NCI-H82 (cell line): ENCODE measurements at places on chromosomes 1 and 21.
A peak's percentile ranks its signal among the peaks of the same experiment; 100 is the strongest.

DNA sequence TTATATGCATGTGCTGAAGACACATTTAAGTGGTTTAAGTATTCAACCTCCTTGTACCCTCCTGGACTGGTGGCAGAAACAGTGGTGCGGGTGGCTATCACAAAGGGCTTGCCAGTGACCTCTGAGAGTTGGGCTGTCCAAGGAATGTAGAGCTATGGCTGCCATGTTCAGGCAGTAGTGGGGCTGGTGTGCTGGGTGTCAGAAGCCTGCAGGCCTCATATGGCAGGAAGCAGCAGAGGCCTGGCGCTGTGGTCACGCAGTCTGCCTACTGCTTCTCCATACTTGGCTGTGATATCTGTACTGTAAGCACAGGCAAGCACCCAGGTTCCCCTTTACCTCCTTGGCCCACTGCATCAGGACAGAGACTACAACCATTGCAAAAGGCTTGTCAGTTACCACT is 870.0 kb downstream of the LRRIQ3 start:
- DNase-seq = no peak

GRCh38 chr1:182237329-182237728 is 154.3 kb downstream of the GLUL start:
- no peak for DNase-seq

- DNase-seq = peak; percentile 84
These were observed 149.4 kb upstream of the LMO4 start for GRCh38 chr1:87179076-87179810.

DNA sequence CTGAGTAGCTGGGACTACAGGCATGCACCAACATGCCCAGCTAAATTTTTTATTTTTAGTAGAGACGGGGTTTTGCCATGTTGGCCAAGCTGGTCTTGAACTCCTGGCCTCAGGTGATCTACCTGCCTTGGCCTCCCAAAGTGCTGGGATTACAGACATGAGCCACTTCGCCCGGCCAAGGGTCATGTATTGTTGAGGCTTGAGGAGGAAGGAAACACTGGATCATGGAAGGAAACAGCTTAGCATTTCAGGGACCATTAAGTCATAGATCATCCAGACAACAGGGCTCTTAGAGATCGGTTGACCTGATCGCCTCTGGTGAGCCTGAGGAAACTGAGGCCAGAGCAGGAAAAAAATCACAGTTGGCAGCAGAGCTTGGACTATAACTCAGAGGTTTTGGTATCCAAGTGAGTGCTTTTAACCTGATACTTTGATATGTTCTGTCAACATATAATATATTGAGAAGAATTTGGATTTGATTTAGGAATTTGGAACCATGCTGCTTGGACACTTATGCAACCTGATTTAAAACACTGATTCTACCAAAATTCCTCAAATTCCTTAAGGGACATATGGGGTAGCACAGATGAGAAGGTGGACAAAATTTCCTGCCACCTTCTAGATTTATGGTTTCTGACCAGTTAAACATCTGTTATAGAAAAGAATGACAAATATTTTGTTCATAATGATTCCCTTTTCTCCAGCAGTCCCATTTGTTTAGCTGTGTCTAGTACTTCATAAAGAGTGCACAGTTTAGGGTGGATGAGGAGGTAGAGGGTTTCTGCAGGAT is 13.1 kb upstream of the BMP8A start:
- DNase-seq = no peak

DNA sequence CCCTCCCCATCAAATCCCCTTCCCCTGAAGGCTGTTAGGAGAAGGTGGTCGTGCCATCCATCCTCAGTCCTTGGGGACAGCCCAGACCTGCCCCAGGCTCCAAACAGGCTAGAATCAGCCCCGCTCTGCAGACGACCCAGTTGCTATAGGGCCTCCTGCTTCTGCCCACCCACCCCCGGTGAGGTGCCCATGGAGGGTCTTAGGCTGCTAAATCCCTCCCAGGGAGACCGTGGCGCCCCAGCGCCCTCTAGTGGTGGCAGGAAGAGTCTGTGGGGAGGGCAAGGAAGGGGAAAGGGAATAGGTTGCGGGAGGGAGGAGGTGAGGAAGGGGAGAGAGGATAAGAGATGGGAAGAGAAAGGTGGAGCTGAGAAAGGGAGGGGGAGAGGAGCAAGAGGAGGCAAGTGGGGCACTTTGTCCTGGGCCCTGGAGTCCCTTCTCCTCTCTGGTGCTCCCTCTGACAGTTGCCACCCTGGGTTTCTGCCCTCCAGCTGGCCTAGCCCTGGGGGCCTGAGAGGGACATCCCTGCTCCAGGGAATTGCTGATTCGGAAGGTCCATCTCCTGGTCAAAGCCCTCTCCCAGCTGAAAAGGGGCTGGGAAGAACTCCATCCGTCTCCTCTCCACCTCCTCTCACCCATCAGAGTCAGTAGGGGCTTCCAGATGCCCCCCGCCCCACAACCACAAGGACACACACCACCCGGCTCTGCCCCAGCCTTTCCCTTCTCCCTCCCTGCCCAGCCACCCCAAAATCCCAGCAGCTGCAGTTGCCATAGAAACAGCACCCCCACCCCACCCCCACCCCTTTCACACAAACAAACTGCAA is 55.4 kb downstream of the CAMK2N1 start:
- peak; percentile 82 for DNase-seq

- no peak for DNase-seq
These were observed 7.8 kb downstream of the KCNJ10 start for GRCh38 chr1:160062230-160062532.

DNA sequence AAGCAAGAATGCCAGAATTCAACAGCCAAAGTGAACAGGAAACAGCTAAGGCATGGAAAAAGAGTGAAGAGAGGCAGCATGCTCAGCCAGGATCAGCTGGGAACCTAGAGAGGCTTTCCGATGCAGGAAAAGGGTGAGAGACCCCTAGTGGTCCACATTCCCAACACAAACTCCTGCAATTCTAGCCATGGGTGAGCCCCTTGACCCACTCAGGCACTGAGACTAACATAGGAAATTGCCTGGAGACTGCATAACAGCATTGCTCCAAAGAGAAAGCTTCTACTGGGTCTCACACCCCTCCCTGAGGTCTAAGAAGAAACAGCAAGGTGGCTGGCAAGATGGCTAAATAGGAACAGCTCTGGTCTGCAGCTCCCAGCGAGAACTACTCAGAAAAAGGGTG is 123.2 kb downstream of the LHX8 start:
- peak; percentile 22 for DNase-seq

GRCh38 chr1:11530731-11531311 is 51.9 kb downstream of the DISP3 start:
- no peak for DNase-seq

GRCh38 chr1:231153726-231154125 is 8.1 kb upstream of the TRIM67 start:
- DNase-seq = no peak

DNA sequence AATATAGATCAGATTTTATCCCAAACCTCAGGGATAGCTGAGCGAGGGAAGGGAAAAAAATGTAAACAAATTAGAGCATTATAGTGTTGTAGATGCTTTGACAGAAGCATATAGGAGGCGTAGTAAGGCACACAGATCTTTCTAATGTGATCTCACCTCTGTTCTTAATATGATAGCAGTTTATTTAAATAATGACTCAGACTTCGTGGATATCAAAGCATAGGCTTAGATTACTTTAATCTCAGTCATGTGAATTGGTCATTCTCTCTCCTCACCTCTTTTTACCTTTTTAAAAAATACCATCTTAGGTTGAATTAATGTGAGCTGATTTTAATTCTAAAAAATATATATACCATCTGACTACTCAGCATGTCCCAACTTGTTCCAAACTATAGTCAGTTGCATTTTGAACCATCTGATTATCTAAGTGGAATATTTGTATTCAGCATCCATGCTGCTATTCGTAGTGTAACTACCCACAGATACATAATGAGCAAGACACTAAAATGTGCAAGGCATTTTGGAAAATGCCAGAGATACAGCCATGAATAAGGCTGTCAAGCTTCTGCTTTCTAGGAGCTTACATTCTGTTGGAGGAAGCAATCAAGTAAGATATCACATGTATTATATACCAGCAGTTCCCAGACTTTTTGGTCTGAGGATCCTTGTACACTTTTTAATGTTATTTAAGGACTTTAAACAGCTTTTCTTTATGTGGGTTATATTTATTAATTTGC is 76.7 kb downstream of the OSBPL9 start:
- DNase-seq = no peak

GRCh38 chr1:162009501-162010174 is 14.0 kb downstream of the OLFML2B start:
- DNase-seq = no peak

GRCh38 chr1:223653015-223653414 is 12.5 kb downstream of the CAPN8 start:
- DNase-seq = no peak

DNA sequence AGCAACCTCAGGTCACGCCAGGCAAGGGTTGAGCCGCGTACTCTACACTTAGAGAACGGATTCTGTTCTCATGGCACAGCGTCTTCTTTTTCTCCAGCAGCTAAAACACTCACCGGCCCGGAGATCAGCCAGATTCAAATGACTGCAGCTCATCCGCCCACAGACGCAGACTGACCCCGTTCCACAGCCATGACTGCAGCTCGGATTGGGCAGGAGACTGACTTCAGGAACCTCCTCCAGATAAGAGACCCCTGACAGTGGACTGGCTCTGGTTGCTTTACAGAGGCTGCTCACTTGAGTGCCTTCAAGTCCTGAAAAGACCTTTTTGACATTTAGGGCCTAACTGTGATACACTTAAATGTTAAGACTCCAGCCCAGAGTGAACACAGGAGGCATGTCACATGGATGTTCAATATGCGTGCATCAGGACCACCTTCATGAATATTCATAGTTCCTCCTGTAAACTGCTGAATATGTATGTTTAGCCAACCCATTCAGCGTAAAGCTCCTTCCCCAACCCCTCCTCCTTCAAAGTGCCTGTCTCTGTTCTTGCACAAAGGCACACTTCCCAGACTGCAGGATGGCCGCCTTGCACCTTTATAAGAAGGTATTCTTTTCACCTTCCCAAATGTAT is 42.6 kb downstream of the BACE2 start:
- DNase-seq = no peak

- no peak for DNase-seq
These were observed 357 bp upstream of the TXLNA start for GRCh38 chr1:32179193-32179442.

DNA sequence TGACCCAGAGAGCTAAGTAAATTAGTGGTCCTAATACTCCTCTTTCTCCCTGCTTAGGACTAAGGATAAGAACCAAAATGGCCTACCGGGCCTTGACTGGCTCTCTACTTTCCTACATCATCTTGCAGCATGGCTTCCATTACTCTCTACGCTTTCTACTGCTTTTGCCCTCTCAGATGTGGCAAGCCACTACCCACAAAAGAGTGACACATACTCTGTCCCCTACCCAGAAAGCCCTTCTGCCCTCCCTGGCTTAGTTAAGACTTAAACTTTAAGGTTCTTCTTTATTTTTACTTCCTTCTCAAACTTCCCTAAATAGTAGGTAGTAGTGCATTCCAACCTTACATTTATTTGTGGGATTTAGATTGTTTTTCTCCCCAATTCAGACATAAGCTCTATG is 228.1 kb downstream of the TPR start:
- DNase-seq = no peak

- DNase-seq = no peak
These were observed 68.5 kb downstream of the RGS2 start for GRCh38 chr1:192877283-192877886.

DNA sequence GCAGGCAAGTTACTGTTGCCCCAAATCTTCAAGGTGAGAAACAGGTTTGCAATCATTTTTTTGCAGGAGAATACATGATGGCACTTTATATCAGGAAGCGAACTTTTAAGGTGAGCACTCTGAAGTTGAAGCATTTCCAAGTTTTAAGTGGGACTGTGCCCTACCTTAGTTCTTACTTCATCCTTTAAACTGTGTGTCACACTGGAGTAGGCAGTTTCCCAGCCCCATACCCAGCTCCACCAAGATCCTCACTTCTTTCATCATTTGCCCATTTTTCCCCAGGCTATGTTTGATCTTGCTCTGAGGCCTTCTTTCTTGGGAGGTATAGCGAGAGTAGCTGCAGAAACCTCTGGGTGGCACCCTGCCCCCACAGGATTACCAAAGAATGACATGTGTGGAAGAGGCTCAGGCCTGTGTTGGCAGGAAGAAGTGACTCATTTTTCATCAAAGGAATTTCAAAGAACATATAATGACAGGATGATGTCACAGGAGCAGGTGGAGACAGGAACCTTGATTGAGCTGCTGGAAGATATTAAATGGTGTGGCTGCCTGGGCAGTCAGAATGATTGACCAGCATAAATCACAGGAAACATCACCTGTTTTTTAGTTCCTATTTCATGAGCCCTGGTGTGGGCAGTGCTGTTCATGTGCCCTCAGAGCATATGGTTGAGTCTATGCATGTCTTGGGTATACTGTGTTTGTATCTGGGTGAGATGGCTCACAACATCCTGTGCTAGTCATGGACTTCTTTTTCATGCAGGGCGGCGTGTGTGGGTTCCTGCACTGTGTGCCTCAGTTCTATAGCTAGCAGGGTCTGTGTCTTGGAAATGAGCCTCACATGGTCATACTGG is 20.8 kb upstream of the MACF1 start:
- peak; percentile 78 for DNase-seq

- peak; percentile 41 for DNase-seq
These were observed 4.7 kb downstream of the ADGRB2 start for GRCh38 chr1:31759298-31760023.

DNA sequence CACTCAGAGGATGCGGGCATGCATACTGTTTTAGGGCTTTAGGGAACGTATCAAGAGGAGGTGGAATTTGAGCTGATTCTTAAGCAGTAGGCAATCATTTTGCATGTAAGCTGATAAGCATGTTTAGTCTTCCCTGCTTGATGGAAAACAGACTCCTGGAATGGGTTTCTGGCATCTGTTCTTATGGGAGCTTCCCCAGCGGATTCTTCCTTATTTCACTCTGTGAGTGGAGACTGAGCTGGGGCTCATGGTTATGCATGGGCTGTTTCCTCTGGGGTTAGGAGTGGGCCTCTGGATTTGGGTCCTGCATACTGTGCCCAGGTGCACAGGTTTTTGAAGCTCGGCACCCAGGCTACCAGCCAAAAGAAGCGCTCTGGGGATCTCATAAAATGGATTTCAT is 93.4 kb downstream of the DIRAS3 start:
- peak; percentile 91 for DNase-seq

GRCh38 chr21:45392573-45392971 is 12.4 kb upstream of the COL18A1 start:
- DNase-seq = no peak

DNA sequence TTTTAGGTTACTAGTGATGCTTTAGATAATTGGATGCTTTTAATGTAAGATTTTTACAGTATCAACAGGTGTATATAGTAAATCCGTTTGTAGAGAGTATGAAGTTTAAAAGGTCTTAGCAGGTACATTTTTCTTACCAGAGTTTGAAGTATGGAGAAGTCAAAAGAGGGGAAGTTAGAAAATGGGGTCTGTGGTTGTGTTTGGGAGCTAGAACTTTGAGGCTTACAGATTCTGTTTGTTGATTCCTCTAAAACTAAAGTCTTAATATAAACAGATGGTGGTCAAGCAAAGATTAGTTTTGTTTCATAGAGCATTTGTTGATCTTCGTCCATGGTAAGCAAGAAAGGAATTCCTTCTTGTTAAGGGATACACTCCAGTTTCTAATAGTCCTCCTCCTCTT is 35.8 kb downstream of the CDC42 start:
- no peak for DNase-seq

- no peak for DNase-seq
These were observed 12.7 kb downstream of the SIPA1L2 start for GRCh38 chr1:232617237-232617636.

GRCh38 chr1:244802041-244802440 is 33.4 kb upstream of the COX20 start:
- no peak for DNase-seq
